ENCODE measurements at places on chromosomes 3 and 15. TPM values are rescaled to one million over a fixed set of nuclear protein-coding genes. Genes with fewer than 3 reads are reported as not detected.

GRCh38 chr3:41872157-41872556, 89.7 kb downstream of the ULK4 start:
- DNase-seq, result no peak

DNA sequence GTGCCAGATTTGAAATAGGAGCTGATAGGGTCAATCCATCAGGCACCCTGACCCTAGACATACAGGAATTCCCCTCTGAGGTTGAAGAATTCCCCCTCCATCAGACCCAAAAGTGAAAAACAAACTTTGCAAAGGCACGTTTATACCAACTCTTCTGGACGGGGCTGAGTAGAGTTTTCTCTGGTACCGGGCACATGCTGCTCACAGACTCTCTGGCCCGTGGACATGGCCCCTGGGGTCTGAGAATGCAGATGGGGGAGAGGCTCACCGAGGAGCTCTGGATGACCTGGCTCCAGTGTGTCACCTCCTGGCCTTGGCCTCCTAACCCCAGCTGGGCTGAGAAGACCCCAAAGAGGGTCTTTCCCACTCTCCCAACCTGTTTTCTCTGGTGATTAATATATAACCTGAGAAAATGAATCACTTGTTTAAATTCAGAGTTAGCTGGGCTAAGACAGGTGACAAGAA, 11.2 kb upstream of the LIPC start:
- DNase-seq, result no peak

- DNase-seq, result no peak
Measured at GRCh38 chr15:31571676-31572075, 245.0 kb downstream of the KLF13 start.

DNA sequence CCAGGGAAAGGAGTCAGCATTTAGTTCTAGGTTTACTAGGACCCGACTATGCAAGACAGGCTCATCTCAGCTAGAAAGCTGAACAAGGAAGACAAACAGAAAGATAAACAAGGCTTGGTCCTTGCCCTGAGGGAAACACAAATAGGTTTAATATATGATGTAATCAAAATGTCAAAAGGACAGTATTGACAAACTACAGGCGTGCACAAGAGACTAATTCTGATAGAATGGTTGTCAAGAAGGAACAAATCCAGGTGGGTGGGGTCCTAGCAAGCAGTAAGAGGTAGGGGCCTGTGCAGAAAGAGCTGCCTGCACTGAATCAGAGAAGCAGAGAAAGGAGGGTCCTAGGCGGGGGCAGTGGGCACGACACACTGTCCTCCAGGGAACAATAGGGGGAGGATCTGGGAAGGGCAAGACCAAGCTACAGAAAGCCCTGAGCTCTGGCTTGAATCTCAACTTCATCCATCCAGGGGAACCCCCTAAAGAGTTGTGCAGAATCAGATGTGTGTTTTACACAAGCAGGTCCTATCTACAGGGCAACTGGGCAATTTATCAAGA, 23.4 kb downstream of the RFTN1 start:
- no peak for DNase-seq

GRCh38 chr15:60751985-60752952, 273.3 kb upstream of the ICE2 start:
- peak; percentile 48 for DNase-seq

GRCh38 chr15:28901587-28901980, 15.8 kb downstream of the APBA2 start:
- DNase-seq, result no peak

- no peak for DNase-seq
Measured at GRCh38 chr3:59056706-59057105, 6.9 kb upstream of the CFAP20DC start.

- DNase-seq, result peak; percentile 87
Measured at GRCh38 chr3:126982471-126983175, at the start of gene PLXNA1. Gene PLXNA1 (plus strand): TSS chr3:126983115. CDS start chr3:126988594, 5,479 bp downstream.

ANP32A gene
- 118 TPM for total RNA-seq

FRMD5 gene
- total RNA-seq, result 25.1 TPM

RAB8B gene
- total RNA-seq, result 19.7 TPM
